ENCODE measurements at places on chromosomes 11 and 22.

DNA sequence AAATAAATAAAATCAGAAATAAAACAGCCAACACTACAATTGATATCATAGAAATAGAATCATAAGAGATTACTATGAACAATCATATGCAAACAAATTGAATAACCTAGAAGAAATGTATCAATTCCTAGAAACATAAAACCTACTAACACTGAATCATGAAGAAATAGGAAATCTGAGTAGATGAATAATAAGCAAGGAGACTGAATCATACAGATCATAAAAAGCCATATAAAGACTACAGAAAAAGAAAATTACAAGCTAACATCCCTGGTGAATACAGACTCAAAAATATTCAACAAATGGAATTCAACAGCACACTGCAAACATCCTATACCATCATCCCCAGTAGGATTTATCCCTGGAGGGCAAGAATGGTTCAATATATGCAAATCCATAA lies 135.6 kb downstream of the SBF2 start:
- no peak for DNase-seq

- DNase-seq: peak; percentile 26
These were observed 93.8 kb upstream of the CLPB start for GRCh38 chr11:72528121-72528520.

DNA sequence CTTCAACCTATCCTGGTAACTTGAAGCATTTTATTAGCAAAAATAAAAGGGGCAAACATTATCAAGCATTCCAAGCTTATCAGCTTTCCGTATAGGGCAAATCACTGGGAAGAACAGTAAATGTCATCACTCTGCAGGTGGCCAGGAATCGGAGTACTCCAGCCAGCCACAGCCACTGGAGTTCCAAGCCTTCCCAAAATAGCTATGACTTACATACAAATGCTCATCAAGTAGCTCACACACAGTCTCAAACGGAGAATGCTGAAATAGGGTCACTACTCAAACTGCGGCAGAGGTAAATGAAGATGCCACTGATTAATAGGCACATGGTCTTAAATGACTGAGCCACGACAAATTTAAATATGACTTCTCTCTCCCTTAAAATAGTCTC lies 2.1 kb downstream of the USP28 start:
- DNase-seq: no peak

DNA sequence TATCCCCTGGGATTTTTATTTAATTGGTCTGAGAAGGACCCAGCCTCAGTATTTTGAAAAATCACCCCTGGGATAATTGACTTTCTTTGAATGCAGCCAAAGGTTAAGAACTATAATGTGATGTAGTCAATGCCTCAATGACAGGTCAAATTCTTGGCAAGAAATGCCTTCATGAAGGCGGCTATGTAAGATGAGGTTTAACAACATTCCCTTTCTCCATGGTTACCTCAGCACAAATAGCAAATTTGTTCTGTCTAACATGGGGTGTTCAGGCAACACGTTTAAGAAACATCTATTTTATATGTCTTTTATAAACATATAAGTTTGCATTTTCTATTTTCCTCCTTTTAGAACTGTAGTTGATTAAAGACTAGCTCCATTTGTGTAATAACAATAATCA lies 5.3 kb downstream of the SLN start:
- no peak for DNase-seq

GRCh38 chr11:72069200-72069599 lies 11.1 kb downstream of the NUMA1 start:
- DNase-seq: peak; percentile 72

GRCh38 chr22:37211075-37211865 lies 1.0 kb downstream of the SSTR3 start:
- no peak for DNase-seq

DNA sequence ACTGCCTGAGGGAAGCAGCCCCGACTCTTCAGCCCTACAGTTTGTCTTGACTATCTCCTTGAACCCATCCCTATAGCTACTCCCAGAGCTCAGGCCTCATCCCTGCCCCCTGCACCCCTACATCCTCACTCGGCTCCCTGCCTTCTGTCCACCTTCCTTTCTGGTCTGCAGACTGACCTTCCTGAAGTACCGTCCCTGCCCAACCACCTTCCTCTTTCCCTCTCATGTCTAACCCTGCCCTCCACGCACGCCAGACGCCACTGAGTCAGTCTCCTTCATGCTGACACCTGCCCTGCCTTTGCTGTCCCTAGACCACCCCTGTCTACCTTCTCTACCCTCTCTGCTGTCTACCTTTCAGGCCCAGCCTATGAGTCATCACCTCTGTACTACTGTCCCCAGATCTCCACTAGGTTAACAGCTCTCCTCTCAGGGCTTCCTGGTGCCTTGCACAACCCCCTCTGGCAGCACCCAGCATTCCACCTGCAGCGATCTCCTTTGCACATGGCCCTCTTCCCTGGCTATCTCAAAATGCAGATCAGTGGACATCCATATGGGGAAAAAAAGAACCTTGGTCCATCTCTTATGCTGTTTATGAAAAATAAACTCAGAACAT lies 8.9 kb downstream of the KCTD21 start:
- no peak for DNase-seq
